ENCODE measurements at places on chromosomes 3 and 15.

GRCh38 chr3:158679547-158680000, 7.1 kb upstream of the LXN start:
- DNase-seq, result no peak

DNA sequence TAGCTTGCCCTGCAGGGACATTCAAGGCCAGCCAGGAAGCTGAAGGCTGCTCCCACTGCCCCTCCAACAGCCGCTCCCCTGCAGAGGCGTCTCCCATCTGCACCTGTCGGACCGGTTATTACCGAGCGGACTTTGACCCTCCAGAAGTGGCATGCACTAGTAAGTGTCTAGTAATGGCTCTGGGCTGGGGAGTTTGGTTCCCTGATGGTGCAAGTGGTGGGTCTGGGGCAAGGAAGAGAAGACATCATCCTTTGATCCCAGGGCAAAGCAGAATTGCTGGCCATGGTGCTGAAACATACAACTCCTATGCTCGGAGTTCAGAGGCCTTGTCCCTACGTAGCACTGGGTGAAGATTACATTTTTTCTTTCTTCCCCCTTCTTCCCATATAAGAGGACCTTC, 311.4 kb downstream of the EPHB1 start:
- DNase-seq, result no peak

DNA sequence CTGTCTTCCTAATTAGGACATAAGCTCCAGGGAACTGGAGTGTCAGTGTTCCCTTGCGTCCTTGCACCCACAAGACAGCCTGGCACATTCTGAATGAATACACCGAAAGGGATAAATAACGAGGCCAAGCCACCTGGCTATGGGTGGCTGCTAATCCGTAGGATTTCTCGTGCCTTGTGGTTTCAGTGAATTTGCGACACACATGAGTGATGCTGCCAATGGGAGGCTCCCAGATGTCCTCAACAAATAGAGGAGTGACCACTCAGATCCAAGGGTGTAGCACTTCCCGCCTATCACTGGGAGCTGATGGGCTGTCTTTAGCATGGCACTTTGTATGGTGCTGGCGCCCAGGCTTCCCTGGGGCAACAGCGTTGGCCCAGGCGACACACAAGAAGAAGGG, 43.4 kb downstream of the APBA2 start:
- DNase-seq, result no peak

DNA sequence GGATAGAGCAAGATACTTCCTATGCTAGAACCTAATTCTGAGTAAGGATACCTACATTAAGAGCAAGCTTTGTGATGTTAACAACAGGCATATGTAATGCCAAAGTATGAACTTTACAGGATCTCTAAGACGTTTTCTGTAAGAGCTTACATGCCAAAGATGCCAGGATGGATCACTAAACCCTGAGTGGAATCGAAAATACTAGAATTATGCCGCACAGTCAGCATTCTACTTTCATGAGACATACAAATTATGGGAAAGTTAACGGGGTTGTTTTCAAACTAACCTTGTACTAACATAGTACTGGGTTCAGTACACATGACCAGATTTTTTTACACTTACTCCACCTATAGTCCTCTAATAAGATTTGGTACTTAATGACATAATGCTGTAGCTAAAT, 55.1 kb downstream of the AAGAB start:
- DNase-seq, result no peak

DNA sequence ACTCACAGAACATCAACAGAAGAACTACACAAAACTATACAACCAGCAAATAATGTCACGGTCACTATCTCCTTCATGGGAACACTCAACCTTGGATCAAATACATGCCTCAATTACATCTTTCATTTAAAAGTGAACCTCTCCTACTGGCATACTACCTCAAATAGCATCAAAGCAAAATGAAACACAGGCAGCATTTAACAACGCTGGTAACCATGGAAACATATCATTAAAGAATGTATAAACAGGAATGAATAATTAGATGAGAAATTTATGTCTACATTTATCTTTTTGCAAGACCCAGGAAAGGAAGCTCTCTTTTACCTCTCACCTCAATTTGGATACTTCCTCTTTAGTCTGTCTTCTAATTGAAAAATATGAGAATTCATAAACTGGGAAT, 172.4 kb downstream of the SPATA16 start:
- no peak for DNase-seq

DNA sequence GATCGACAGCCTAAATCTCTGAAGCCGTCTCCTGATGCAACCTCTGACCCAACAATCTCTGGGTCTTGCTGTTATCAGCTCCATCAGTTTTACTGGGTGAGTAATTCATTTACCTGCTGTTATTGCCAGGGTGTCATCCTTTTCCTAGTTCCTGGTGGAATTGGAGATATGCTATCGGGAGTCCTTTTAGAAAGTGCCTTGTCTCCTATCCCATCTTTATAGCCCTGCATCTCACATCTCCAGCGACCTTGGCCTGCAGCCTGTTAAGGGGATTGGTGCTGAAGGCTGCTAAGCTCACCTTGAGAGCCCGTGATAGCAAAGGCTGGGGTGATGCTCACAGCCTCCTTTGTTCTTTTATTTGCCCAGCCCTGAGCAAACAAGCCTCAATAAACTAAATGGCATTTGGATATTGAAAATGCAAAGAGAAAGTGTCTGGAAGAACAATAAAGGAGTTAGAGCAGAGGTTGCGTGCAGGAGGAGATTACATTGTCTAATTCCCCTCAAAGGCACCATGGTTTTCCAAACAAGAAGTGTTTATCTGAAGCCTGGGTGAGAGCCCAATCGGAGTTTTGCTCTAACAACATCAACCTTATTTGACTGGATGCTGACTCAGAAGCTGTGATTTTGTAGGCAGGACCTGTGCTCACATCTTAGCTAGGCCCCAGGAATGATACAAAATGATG, 101.8 kb downstream of the RPLP1 start:
- DNase-seq, result peak; percentile 90

GRCh38 chr3:171353423-171353822, 106.8 kb downstream of the TNIK start:
- DNase-seq, result no peak

- DNase-seq, result no peak
Observed at GRCh38 chr15:83565553-83566159, 88.3 kb upstream of the ADAMTSL3 start.

DNA sequence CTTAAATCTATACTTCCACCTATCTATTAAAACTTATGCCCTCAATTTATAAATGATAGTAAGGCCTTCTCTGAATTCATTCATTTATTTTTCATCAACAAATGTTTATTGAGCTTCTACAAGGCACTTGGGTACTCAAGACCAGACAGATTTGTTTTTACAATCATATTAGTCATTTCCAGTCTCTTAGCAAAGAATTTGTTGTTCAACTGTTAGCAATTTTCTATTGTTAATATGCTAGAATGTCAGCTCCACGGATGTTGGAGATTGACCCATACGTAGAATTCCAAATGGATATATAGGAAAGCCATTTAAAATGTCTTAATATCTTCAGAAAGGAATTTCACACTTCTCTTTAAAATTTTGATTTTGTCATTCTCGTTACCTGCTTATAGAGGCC, 36.7 kb downstream of the ZBTB38 start:
- DNase-seq, result no peak

- no peak for DNase-seq
Observed at GRCh38 chr15:71577071-71577470, 233.3 kb upstream of the NR2E3 start.

- DNase-seq, result no peak
Observed at GRCh38 chr3:187678726-187679268, 8.6 kb upstream of the SST start.

GRCh38 chr3:3654916-3655315, 144.3 kb upstream of the LRRN1 start:
- no peak for DNase-seq

DNA sequence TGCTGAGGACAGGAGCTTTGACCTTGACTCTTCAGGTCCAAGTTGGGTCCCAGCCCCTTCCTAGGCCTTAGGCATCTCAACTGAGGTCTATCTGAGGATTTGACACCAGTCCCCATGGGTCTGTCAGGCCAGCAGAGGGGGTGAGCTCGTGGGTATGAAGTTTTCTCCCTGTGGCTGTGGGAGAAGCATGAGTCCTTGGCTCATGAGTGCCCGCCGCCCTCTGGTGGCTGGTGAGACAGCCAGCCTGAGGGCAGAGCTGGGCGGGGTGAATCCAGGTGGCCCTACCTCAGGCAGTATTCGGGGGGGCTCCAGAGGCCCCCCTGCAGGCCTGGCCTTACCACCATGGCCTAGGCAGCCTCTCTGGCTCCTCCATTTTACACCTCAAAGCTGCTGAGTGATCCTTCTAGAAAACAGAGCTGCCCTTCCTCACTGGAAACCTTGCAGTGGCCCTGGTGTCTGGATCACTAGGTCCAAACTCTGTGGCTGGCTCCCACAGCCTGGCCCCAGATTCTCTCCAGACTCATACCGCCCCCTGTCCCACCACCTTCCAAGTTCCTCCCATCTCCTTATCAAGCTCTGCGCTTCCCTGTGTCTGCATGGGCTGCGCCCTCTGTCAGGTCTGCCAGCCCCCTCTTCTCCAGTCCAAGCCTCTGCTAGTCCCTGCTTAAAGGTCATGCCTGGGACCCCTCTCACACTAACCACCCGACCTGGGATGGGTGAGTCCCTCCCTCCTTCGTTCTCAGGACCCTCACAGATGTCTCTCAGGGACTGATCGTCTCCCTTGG, 16.1 kb downstream of the SH2D7 start:
- DNase-seq, result no peak

DNA sequence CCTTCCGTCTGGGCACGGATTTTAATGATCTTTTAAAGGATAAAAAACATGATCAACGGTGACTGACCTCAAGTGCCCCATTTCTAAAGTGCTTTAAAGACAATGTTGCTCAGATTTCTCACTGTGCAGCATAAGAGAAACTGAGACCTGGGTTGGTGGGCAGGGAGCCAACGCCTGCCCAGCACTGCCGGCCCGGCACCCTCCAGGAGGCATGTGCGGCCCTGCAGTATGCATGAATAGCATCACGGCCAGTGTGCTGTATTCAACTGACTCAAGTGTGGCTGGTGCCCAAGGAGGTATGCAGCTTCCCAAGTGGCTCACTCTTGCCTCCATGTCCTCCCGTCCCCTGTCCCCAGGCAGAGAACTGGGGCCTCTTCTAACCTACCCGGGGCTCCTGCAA, 30.3 kb downstream of the SEC61A1 start:
- no peak for DNase-seq

- no peak for DNase-seq
Observed at GRCh38 chr15:59933607-59934006, 70.5 kb upstream of the FOXB1 start.

- DNase-seq, result no peak
Observed at GRCh38 chr3:10753964-10754363, 62.1 kb upstream of the SLC6A11 start.

DNA sequence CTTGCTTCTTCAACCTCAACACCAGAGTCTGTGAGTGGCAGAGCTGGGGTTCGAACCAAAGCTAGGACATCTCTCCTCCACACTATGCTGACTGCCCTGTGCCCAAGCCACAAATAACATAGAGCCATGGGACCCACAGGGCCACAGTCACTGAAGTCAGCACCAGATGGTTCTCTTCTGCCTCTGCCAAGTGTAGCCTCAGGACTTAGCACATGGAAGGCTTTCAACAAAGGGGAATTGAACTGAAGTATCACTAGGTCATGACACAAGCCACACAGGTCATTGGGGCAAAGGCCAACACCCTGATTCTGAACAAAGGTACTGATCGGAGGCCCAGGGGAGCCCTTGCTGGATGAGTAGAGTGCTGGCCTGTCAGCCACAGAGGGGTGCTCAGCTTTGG, 83.6 kb downstream of the BDH1 start:
- no peak for DNase-seq

DNA sequence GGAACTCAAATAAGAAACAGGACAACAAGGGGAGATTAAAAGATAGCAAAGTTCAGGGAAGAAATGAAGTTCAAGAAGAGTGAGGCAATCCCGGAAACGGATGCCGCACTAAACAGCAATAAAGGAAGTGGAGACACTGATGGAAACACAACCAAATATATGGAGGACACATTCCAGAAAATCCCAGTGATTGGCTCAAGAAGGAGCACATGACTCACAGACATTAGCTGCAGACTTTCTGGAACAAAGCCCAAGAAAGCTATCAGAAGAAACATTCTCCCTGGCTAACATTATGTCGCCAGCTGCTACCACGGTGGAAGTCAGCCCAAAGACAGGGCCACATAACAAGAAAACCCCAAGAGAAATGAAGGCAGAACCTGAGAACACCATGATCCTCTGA, 18.1 kb upstream of the VGLL4 start:
- DNase-seq, result no peak

GRCh38 chr3:187742351-187743171, 2.7 kb downstream of the BCL6 start:
- no peak for DNase-seq

- no peak for DNase-seq
Observed at GRCh38 chr3:12584083-12584482, 27.2 kb downstream of the MKRN2 start.

DNA sequence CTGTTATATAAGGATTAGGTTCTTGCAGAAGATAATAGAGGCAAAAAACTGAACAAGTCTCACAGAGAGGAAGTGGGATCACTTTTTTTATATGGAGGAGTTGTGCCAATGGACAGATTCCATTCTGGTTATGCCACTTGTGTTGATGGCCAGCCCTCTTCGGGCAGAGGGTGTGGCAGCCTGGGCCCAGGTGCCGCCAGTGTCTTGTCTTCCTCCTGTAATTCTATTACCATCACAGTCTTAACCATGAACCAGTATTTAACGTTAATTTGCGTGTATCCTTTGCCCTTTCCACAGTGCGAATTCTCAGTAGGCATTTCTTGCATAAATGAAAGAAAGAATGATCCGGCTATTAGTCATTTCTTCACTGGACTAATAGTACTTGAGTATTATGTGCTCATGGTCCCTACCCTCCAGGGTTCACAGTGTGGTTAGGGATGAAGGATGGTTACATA, 7.0 kb upstream of the USP4 start:
- no peak for DNase-seq

GRCh38 chr3:139295040-139295439, 48.8 kb upstream of the MRPS22 start:
- DNase-seq, result no peak

- no peak for DNase-seq
Observed at GRCh38 chr3:131608296-131608695, 105.5 kb upstream of the MRPL3 start.

DNA sequence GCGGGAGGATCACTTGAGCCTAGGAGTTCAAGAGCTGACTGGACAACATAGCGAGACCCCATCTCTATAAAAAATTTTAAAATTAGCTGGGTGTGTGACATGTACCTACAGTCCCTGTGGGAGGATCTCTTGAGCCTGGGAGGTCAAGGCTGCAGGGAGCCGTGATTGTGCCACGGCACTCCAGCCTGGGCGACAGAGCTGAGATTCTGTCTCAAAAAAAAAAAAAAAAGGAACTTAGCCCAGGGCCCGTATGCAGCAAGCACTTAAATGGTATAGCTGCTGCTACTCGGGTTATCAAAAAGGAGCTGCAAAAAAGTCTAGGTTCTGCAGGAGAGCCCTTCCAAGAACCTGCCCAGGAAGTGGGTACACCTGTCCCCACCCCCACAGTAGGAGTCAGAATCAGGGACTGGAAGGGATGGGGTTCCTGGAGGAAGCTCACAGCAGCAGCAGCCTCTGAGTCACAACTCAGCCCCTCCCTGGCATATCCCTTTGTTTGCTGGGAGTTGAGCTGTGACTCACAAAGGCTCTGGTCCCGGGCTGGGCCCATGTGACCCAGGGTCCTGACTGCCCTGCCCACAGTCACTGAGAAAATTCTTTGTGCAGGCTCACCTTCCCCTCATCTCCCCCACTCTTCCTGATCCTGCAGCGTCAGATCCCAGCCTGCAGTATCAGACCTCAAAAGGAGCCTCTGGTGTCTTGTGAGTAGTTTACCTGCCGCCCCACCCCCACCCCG, at the start of gene SPATA12:
Gene SPATA12, plus strand, starts transcription at position 576 of the 733 bp plus-strand sequence. CDS start 13,031 bp downstream, outside the sequence.
- no peak for DNase-seq

Data from NCI-H2081 treated with DMSO at 0.1 percent for 48 hours (cell line).